ENCODE measurements at places on chromosomes 1 and 21. TPM values are rescaled to one million over a fixed set of nuclear protein-coding genes. Genes with fewer than 3 reads are reported as not detected.

NCAM2 gene
- 82.8 TPM for total RNA-seq

GIPC2 gene
- total RNA-seq, result 0.47 TPM

APCS gene
- not detected for total RNA-seq

LAX1 gene
- not detected for total RNA-seq

GJB4 gene
- not detected for total RNA-seq

MSH4 gene
- total RNA-seq, result 1.6 TPM

GNAT2 gene
- total RNA-seq, result not detected

WNT9A gene
- 1.9 TPM for total RNA-seq

DNA sequence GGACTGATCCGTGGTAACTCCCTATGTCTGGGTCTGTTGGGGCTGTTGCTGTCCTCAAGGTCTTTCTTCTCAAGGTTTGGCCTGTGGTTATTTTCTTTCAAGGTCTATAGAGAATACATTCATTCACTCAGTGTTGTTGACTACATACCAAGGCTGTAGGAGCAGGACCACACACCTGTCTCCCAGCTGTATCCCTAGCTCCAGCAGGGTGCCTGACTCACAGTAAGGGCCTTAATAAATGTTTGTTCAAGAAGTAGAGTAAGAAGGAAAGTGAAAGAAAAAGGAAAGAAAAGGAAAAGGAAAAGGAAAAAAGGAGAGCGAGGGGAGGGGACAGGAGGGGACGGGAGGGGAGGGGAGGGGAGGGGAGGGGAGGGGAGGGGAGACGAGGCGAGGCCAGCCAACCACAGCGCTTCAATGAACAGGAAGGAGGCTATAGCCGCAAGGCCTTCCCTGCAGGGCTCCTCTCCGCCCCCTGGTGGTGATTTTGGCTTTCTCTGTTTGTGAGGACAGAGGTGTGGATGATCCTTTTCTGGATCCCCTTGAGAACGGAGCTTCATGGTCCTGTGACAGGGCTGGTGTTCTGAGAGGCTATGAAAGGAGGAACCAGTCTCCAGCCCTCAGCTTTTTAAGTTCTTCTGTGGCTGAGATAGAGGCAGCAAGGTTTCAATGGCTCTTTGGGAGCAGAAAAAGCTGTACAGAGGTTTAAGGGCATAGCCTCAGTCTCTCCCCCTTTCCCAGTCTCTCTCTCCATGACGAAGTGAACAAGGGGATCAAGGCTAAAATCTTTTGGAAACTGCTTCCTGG, 30.6 kb upstream of the LCE5A start:
- no peak for DNase-seq

DNA sequence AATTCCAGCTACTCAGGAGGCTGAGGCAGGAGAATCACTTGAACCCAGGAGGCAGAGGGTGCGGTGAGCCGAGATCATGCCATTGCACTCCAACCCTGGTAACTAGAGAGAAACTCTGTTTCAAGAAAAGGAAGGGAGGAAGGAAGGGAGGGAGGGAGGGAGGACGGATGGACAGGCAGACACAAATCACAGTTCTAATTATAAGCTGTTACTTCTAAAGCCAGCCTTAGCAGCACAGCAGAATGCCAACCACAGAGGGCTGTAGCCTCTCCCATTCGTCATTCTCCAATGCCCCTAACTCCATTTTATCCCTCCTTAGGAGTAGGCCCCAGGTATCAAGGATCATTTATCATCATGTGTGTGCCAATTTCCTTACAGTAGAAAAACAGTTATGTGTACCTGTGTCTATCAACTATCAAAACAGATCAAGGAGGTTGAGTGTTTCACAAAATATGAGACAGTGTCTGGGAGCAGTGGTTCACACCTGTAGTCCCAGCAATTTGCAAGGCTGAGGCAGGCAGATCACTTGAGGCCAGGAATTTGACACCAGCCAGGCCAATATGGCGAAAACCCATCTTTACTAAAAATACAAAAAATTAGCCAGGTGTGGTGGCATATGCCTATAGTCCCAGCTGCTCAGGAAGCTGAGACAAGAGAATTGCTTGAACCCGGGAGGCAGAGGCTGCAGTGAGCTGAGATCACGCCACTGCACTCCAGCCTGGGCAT, 19.1 kb downstream of the USP48 start:
- no peak for DNase-seq

DNA sequence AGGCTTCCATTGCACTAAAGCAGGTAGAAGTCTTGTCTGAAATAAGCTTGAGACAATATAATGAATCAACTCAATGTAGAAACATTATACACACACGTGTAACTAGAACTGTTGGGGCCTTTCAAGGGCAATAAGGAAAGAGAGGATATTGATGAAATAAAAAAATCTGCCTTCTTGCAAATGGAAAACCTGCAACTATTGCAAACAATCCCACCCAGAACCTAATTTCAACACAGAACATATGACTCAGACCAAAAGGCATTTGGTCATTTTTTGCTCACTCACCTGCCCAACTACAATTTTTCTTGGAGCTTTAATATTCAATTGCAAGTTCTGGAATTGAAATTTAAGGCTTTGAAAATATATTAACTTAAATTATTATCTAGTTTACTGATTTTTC, 900.1 kb downstream of the TTLL7 start:
- DNase-seq, result no peak

DNA sequence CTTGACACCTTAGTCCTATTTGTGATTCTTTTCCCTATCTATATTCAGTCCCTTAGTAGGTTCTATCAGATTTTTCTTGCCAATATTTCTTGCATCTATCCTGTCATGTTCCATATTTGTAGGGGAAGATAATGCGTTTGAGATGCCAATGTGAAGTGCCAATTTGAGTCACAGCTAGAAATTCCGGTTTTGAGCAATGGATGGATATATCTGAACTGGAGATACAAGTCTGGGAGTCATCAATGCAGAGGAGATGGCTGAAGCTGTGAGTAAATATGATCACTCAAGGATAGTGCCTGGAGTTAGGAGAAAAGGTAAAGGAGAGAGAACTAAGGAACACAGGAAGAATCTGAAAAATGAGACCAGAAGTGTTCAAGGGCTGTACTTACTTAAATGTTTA, 93.8 kb downstream of the COQ8A start:
- DNase-seq, result no peak

DNA sequence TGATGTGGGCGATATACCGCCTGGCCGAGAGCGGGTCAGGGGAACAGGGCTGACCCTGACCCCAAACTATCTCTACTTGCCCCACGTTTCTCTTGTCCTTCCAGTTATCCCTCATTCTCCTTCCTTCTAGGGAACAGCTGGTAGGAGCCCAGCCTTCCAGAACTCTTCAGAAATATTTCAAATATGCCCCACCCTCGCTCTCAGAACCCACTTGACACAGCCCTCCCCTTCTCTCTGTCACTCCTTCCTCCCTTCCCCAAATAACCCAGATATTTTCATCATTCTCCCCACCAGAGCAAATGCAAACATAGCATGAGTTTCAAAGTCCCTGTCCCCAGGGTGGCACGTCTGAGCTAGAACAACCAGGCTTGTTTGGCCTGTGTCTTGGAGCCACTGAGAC, 1.1 kb downstream of the CACNA1S start:
- DNase-seq, result no peak

- peak; percentile 68 for DNase-seq
Measured at GRCh38 chr1:61337981-61338848, 255.9 kb downstream of the NFIA start.

- no peak for DNase-seq
Measured at GRCh38 chr1:225627304-225627947, 25.5 kb downstream of the ENAH start.

DNA sequence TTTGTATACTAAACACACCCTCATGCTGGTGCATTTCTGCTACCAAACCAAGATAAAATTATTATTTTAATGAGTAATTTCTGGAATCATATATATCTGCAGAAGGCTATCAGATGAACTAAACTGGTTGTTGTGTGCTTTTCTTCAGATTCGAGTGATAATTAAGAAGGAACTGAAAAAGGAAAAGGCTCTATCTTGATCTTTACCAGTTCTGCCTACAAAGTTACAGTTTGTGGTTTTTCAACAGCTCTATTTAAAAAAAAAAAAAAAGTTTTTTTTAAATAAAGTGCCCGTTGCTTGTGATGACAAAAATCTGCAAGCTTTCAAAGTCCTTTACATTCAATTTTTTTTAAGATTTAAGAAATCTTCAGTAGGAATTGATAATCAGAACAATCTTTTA, 13.6 kb downstream of the DENND1B start:
- no peak for DNase-seq

- no peak for DNase-seq
Measured at GRCh38 chr1:18384471-18384870, 96.3 kb upstream of the KLHDC7A start.

GRCh38 chr1:186479162-186479561, 18.2 kb upstream of the PDC start:
- DNase-seq, result no peak

GRCh38 chr1:165633614-165634013, 2.6 kb downstream of the MGST3 start:
- DNase-seq, result no peak

DNA sequence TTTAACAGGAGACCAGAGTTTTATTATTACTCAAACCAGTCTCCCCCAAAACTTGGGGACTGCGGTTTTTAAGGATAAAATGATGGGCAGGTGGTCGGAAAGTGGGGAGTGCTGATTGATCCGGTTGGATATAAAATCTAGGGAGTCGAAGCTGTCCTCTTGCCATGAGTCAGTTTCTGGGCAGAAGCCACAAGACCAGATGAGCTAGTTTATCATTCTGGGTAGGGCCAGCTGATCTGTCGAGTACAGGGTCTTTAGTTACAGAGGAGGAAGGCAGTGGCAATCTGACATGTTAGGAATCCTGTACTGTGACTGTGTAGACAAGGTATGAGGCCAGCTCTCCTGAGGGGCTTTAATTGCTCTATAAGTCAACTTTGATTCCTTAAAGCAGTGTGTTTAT, 22.9 kb upstream of the FOXE3 start:
- no peak for DNase-seq

- no peak for DNase-seq
Measured at GRCh38 chr1:186442651-186443375, 18.1 kb downstream of the PDC start.

DNA sequence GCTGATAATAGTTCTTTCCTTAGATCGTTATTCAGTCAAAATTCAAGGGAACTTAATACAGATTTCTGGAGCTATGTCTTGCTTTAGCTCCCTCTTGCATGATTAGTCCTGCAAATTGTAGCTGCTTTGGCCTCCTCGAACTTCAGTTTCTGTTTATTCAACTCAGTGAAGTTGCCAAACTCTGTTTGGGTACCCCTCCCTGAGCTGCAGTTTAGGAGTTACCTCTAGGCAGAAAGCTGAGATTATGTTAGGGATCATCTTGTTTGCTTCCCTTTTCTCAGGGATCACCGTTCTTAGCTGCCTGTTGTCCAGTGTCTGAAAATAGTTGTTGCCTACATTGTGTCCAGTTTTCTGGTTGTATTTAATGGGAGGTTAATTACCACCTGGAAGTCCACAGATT, 43.5 kb downstream of the SNX27 start:
- DNase-seq, result no peak

- DNase-seq, result no peak
Measured at GRCh38 chr21:14245711-14246110, 29.8 kb downstream of the RBM11 start.

- DNase-seq, result no peak
Measured at GRCh38 chr1:23727362-23727811, 15.9 kb upstream of the ELOA start.

DNA sequence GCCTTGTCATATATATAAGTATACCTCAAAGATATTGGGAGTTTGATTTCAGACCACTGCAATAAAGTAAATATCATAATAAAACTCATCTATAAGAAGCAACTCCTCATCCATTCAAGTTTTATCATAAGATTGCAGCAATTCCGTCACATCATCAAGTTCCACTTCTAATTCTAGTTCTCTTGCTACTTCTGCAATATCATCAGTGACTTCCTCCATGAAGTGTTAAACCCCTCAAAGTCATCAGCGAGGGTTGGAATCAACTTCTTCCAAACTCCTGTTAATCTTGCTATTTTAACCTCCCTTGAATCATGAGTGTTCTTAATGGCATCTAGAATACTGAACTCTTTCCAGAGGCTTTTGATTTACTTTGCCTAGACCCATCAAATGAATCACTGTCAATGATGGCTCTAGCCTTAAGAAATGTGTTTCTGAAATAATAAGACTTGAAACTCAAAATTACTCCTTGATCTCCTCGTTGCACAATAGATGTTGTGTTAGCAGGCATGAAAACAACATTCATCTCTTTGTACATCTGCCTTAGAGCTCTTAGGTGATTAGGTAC, 88.3 kb downstream of the RPE65 start:
- DNase-seq, result no peak

GRCh38 chr1:112614460-112615065, 4.4 kb downstream of the ST7L start:
- no peak for DNase-seq

- no peak for DNase-seq
Measured at GRCh38 chr1:96962216-96962615, 240.6 kb downstream of the PTBP2 start.

GRCh38 chr1:184691719-184692324, 62.8 kb downstream of the EDEM3 start:
- DNase-seq, result peak; percentile 8

GRCh38 chr1:26536081-26536480, 6.5 kb downstream of the RPS6KA1 start:
- DNase-seq, result no peak
